Naive thymus-derived CD8-positive, alpha-beta T cell (primary cell): ENCODE measurements at places on chromosomes 11 and 22. TPM values are rescaled to one million over a fixed set of nuclear protein-coding genes. Genes with fewer than 3 reads are reported as not detected.

The THOC5 gene
- polyA plus RNA-seq: 20.8 TPM

The CDHR5 gene
- polyA plus RNA-seq: not detected

The APLNR gene
- not detected for polyA plus RNA-seq

The PDE2A gene
- polyA plus RNA-seq: 0.24 TPM

The OR52H1 gene
- polyA plus RNA-seq: not detected

The TNNI2 gene
- not detected for polyA plus RNA-seq

The VPREB1 gene
- polyA plus RNA-seq: not detected

The RHOD gene
- polyA plus RNA-seq: 0.17 TPM

The HBB gene
- not detected for polyA plus RNA-seq

The C11orf91 gene
- not detected for polyA plus RNA-seq

The MUC2 gene
- polyA plus RNA-seq: not detected

The CPT1B gene
- polyA plus RNA-seq: 0.23 TPM

The CCDC116 gene
- polyA plus RNA-seq: not detected

The PKNOX2 gene
- not detected for polyA plus RNA-seq

The OR52E2 gene
- not detected for polyA plus RNA-seq

The SDHAF2 gene
- polyA plus RNA-seq: 118 TPM

The BCO2 gene
- polyA plus RNA-seq: not detected

The LGALS12 gene
- not detected for polyA plus RNA-seq

The BCL2L13 gene
- 45.6 TPM for polyA plus RNA-seq

The OR8I2 gene
- polyA plus RNA-seq: not detected

The MUC5AC gene
- not detected for polyA plus RNA-seq

The NXPE2 gene
- not detected for polyA plus RNA-seq

The DUSP8 gene
- polyA plus RNA-seq: 0.17 TPM

The NAGA gene
- polyA plus RNA-seq: 8.2 TPM

The TPBGL gene
- 0.12 TPM for polyA plus RNA-seq

The SCGB1D2 gene
- not detected for polyA plus RNA-seq

The OR5P2 gene
- not detected for polyA plus RNA-seq

The NRIP3 gene
- 0.53 TPM for polyA plus RNA-seq

The MMP10 gene
- polyA plus RNA-seq: not detected
